ENCODE measurements at places on chromosomes 13 and 19.

DNA sequence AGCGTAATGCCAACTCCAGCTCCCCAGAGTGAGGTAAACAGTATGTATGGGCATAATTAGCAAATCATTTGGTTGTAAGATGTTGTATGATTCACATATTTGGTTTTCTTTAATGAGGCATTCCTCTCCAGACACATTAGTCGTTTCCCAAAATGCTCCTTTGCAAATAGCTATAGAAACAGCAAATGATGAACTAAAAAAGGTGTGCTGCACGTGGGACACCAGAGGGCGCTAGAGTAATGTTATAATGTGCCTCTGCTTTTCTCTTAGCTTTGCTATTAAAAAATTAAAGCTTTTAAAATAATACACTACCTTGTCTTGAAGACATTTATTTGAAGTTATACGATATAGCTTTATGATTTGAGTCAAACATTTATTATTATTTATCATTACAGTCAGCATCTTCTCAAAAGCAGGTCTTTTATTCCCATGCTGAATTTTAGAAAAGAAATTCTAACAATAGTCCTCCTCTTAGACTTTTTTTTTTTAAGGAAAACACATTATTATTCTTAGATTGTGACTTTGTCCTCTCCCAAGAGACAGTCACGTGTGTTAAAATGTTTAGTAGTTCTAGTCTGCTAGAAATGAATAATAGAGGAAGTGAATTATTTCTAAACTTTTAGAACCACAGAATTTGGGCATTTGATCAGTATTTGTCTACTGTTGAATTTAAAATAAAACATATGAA, 121.6 kb upstream of the FRY start:
- DNase-seq, result no peak

DNA sequence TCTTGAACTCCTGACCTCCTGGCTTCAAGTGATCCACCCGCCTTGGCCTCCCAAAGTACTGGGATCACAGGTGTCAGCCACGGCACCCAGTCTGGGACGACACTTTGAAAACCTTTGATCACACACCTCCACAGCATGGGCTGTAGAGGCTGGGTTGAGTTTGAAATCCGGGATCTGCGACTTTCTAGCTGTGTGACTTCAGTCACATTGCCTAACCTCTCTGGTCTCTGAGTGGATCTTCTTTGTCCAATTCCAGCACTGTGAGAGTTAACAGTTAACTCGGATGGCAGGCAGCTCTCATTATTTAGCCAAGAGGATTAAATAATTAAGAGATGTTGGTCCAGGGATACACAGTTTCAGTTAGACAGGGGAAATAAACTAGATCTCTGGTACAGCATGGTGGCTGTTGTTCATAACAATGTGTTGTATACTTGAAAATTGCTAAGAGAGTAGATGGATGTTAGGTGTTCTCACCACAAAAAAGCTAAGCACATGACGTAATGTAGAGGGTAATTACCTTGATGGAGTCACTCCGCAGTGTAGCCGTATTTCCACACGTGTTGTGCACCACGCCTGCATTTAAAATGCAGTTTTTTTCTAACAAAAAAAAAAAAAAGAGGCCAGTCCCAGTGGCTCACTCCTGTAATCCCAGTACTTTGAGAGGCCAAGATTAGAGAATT, 1.9 kb downstream of the GALP start:
- no peak for DNase-seq

DNA sequence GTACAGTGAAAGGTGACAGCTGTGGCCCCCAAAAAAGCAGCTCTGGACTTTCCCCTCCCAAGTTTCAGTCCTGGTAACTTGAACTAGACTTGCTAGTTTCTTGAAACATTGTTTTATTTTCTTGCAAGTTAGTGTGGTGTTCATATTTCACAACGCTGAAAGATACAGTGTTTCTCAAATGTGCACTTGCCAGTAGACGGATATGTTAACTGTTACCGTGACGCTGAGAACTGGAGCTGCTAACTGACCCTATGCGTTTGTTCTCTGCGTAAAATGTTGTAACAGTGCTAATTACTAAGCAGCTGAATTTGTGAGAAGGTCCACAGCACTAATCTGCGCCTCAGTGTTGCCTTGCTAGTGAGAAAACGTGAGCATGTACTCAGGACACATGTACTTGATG, 79.6 kb downstream of the GGACT start:
- no peak for DNase-seq

- no peak for DNase-seq
Measured at GRCh38 chr19:15218501-15218900, 13.7 kb downstream of the EPHX3 start.

DNA sequence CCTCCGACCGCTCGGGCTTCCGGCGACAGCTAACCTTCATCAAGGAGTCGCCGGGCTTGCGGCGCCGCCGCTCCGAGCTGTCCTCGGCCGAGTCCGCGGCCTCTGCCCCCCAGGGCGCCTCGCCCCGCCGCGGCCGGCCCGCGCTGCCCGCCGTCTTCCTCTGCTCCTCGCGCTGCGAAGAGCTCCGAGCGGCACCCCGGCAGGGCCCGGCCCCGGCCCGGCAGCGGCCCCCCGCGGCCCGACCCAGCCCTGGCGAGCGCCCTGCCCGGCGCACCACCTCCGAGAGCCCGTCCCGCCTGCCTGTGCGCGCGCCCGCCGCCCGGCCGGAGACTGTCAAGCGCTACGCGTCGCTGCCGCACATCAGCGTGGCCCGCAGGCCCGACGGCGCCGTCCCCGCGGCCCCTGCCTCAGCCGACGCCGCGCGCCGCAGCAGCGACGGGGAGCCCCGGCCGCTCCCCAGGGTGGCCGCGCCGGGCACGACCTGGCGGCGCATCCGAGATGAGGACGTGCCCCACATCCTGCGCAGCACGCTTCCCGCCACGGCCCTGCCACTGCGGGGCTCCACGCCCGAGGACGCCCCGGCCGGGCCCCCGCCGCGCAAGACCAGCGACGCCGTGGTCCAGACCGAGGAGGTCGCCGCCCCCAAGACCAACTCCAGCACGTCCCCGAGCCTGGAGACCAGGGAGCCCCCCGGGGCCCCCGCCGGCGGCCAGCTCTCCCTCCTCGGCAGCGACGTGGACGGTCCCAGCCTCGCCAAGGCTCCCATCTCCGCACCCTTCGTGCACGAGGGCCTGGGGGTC, 9.6 kb downstream of the C19orf25 start:
- no peak for DNase-seq

DNA sequence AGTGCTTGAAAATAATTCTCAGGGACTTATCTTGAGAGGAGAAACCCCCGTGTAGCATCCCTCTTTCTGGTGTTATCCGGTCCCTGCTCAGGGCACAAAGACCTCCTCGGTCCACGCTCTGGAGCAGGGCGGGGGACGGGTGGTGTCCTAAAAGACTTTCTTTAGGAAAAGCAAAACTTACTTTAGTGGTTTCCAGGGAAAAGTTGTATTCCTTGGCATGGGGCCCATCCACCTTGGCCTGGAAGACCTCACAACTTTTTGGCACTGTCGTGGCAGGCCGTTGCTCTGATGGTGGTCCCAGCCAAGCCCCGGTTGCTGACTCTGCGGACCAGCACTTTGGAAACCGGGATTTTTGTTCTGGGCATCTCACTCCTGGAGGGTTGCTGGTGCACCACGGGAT, 2.7 kb downstream of the AMER2 start:
- DNase-seq, result no peak

Measured in stimulated activated CD4-positive, alpha-beta T cell treated with anti-CD3 and anti-CD28 coated beads, TNF-alpha, amount 100 ng/mL, for 1 hour (primary cell).